ENCODE measurements at places on chromosomes 1 and 21.
A peak's percentile ranks its signal among the peaks of the same experiment; 100 is the strongest.

DNA sequence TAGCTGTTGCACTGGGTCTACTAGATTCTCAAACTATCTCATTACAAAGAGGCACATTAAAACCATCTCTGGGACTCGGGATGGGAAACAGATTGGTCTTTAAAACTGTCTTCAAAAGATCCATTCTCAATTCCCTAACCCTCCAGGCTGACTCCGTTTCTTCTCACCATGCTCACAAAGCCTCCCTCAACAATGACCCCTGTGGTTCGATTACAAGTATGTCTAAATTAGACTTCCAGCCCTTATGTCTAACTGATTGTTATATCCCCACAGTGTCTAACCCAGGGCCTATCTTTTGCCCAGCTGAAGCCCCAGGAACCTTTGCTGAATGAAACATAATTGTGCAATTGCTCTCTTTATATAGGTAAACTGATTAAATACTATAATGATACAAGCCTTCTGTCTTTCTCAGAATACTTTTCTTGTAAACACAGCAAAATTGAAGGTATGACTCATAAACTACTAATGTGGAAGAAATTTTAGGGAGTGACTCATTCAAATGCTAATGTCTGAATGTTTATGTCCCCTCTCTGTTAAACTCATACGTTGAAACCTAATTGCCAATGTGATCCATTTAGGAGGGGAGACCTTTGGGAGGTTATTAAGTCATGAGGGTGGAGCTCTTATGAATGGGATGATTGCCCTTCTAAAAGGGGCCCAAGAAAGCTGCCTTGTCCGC is 65.6 kb upstream of the DAB1 start:
- no peak for DNase-seq

DNA sequence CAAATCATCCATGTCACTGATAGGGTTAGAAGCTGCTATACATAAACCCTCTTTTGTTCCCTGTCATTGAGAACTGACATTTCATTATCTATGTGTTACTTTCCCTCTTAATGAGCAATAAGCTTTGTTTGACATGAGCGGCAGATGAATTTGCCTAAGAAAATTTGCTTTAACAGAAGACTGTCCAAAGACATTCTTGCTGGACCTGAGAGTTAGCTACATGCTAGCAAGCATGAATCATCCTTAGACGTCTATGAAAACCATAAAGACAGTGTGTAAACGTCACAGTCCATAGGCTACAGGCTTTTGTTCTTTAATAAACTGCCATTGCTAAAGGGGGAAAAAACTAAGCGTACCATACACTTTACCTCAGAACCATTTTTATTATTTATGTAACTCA is 73.1 kb downstream of the TNFSF4 start:
- DNase-seq, result no peak

- no peak for DNase-seq
Observed at GRCh38 chr1:179089827-179090482, 8.1 kb downstream of the TOR3A start.

GRCh38 chr1:248823517-248824001 is 2.2 kb downstream of the SH3BP5L start:
- DNase-seq, result no peak

- DNase-seq, result no peak
Observed at GRCh38 chr1:227756172-227756959, 21.1 kb downstream of the SNAP47 start.

DNA sequence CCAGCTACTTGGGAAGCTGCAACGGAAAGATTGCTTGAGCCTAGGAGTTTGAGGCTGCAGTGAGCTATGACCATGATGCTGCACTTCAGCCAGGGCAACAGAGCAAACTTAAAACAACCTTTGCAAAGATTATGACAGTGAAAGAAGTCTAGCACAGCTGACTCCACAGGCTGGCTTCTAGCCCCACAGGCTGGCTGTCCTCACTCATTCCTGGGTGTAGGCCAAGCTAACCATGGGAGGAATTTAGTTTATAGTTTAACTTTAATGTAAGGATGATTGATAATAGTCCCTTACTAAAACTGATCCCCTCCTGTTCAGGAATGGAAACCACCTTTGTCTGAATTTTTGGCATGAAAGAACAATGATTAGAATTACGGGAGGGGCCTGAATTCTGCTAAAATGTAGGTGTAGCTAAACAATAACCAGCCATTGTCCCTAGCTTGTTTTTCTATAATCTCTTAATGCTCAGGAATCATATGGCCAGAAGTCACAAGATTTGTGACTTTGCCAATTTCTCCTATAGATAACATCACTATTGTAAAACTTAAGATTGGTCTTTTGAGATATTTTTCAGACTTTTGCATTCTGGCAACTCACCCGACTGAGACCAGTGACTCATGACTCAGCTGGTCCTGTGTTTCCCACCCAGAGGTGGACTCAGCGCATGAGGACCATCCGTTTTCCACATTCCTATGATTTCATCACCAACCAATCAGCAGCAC is 28.1 kb upstream of the SGIP1 start:
- no peak for DNase-seq

DNA sequence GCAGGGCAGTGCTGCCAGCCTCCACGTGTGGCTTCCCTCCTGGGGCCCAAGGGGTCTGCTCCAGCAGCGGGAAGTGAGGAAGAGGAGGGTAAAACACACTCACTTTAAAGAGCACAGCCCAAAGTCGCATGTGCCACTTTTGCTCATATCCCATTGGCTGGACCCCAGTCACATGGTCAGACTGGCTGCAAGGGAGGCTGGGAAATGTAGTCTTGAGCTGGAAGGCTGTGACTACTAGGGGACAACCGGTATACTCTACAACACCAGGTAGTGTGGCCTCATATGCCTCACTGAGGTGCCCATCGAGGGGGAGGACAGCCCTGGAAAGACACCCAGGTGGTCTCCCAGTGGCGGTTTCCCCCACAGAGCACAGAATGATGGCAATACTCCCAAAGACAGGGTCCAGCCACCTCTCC is 45.2 kb downstream of the CAMK2N1 start:
- peak; percentile 29 for DNase-seq

GRCh38 chr1:62406576-62406975 is 30.3 kb upstream of the USP1 start:
- DNase-seq, result no peak

GRCh38 chr1:23522244-23522982 is 8.6 kb downstream of the E2F2 start:
- no peak for DNase-seq

DNA sequence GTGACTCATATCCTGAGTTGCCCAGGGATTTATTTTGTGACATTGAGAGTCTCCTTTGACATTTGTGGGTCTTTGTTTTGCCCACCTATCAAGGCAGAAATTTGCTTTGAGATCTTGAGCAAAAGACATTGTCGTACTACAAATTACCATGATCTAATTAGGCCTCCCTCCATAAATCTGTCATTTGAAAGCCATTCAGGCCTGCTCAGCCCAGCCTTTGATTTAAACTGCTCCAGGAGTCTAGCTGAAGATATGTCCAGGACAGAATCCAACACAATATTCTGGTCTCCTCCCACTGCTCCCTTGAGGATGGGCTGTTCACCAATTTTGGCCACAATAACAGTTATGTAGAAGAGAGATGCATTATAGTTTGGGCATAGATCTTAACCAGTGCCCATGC is 86.7 kb downstream of the PROX1 start:
- DNase-seq, result no peak

DNA sequence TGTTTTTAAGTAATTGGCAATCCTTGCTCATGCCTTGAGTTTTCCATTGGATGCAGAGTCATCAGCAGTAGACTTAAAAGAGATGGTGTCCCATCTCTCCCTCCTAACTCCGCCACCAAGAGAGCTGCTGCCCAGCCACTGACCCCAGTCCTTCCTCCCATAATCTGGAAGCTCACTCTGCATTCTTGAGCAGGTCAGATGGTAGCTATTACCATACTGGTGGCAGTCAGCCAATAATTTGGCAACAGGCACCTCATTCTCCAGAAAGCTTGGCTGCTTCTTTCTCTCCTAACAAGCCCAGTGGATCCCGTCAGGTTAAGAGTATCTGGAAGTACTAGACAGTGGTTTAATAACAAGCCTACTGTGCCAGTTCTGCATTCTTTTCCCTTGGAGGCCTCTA is 272.1 kb downstream of the ZNF648 start:
- DNase-seq, result no peak

Data from NCI-H1105 (cell line).